Epithelial cell of proximal tubule (primary cell): ENCODE measurements at places on chromosomes 2 and 18. TPM values are rescaled to one million over a fixed set of nuclear protein-coding genes. Genes with fewer than 3 reads are reported as not detected.

DNA sequence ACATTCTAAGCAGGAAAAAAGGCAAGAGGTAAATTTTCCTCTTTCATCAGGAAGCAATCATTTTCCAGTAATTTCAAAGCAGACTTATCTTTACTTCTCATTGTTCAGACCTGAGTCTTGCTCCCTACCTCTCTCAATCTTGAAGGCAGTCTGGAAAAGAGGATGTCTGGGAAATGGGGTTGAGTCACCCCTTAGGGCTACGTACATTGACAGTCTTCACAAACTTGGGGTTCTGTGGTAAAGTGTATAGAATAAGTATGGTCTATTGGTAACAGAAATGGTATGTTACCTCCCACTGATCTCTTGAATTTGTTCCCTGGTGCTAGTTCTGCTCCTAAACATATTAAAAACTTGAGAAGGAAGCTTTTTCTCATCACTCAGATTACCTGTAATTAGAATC is 361.3 kb downstream of the SS18 start:
- no peak for DNase-seq

DNA sequence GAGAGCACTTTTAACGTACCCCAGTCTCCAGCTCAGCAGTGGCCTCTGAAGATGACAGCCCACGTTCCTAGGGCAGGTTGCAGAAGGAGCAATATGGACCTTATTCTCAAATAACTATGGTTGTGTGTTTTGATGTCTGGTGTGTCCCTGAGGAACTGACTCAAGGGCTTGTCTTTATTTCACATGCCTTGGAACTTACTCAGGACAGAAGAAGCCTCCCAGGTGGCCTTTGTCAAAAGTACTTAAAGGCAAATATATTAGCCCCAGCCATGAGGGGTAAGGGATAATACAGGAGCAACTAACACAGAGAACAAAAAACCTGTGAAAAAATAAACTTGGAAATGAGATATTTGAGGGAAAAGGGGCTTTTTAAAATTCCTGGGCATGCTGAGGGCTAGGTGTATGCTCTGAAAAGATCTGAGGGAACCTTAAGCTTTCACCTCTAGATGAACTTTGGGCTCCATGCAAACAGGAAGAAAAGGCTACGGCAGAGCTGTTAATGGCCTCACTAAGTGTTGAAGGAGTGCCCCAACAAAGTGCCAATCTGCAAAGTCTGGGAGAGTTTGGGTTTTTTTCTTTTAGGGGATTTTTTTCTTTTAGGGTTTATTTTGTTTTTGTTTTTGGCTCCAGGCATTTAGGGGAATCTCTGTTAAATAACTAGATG is 40.3 kb downstream of the SRBD1 start:
- DNase-seq: no peak

DNA sequence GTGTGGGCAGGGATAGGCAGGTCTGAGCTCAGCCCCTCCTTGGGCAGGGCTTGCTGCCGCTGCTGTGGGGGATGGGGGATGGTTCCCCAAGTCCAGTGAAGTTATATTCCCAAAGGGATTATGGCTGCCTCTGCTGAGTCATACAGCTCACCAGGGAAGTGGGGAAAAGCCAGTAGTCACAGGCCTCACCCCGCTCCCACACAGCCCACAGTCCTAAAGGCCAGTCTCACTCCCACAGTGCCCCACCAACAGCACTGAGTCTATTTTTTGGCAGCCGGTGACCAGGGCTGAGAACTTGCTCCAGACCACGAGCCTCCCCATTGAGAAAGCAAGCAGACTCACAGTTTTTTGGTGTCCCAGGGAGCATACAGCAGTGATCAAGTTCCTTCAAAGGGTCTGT is 173.3 kb downstream of the OSR1 start:
- no peak for DNase-seq

GRCh38 chr18:62450546-62451410 is 72.0 kb upstream of the ZCCHC2 start:
- DNase-seq: peak; percentile 76

GRCh38 chr2:233556881-233557736 is 9.5 kb downstream of the USP40 start:
- DNase-seq: no peak

DNA sequence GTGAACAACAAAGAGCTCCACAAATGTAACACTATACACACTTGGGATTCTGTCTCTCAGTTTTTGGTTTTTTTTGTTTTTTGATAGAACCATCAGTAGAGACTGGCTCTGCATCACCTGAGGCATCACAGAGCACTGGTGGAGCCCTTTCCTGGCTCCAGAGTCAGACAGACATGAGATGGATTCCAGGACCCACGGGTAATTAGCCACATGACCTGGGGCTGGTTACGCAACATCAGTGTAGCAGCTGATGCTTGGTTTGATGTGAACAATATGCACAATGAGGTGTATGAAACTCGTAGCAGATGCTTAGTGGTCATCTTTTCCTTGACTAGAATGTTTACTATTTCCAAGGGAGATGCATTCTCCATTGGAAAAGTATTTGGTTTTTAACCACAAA is 40.7 kb downstream of the CMPK2 start:
- DNase-seq: peak; percentile 37

DNA sequence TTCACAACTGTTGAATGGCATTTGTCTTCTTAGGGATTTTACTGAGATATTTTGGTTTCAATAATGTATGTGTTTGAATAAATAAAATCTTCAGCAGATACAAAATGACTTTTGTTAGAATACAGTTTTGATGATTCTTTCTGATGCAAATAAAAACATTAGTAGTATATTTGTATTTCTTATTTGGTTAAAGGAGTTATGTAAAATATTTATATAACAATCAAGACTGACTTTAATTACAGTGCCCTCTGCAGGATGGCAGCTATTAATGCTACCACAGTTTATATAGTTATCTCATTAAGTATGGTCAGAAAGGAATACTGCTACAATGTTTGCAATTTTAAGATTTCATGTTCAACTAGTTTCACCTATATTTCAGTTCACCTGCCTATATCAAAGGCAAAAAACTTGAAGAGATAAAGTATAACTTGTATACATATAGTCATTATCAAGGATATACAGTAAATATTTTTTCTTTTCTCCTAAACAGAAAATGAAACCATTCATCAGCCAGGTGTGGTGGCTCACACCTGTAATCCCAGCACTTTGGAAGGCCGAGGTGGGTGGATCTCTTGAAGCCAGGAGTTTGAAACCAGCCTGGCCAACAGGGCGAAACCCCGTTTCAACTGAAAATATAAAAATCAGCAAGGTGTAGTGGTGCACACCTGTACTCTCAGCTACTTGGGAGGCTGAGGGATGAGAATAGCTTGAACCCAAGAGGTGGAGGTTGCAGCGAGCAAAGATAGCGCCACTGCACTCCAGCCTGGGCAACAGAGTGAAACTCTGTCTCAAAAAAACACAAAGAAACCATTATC is 19.8 kb downstream of the ARL5A start:
- no peak for DNase-seq

DOK6 gene
- 0.06 and 0.07 TPM in 2 replicates for total RNA-seq

- DNase-seq: peak; percentile 19
Measured at GRCh38 chr2:42281416-42282081, 79.5 kb downstream of the COX7A2L start.

IL36RN gene
- not detected in 2 replicates for total RNA-seq

DNA sequence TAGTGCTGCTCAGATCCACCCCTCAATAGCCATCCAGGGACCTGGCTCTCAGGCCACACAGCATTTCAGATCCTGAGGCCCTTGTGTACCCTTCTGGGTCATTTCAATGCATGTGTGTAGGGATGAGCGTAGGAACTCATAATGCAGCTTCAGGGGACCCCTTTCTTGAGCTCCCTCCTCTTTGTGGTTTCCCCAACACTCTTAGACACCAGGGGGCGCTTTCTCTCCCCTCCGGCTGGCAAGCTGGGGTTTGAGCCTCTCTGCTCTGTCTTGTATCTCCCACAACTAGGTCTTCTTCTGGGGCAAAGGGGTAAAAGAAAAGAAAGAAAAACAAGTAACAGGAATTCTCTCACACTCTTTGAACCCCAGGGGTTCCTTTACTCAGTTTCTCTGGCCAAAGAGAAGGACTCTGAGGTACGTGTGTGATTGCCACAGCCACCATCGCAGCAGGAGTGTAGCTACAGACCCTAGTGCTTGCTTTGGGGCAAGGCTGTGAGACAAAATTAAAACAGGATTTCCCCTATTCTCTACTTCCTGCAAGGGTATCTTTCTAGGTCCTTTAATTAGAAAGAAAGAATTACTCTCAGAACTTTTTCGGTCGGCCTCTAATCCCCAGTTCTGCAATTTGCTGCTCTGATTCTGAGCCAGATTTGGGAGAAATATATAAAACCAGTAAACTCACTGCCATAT is 38.0 kb downstream of the CABYR start:
- DNase-seq: no peak
